ENCODE measurements at places on chromosomes 13 and 19.

GRCh38 chr13:100124265-100124664, 35.4 kb downstream of the PCCA start:
- DNase-seq = no peak

GRCh38 chr19:1067341-1067957, 482 bp downstream of the ARHGAP45 start:
- no peak for DNase-seq

DNA sequence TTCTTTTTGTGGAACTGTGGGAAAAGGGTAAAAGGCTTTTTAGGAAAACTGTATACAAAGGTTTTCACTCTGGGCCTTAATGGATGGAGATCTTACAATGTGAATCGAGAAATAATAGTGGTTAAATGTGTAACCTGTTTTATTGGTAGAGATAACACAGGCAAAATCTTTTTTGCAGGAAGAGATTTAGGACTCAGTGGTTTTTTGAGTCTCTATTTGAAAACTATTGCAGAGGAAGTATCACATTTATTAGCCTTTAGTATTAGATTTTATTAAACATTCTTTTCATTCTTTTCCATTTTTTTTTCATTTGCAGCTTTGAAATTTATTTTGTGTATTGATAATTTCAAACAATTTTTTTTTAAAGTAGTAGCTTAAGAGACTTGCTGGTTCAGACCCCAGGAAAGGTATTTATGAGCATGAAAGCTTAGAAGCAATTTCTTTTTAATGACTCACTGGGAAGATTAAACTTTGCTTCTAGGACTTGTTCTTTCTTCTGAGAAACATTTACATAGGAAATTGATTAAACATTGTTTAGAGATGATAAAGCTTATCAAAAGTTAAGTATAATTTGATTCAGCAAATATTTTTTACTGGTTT, 10.5 kb downstream of the KLF5 start:
- no peak for DNase-seq

GRCh38 chr13:40379196-40379595, 287.2 kb downstream of the FOXO1 start:
- DNase-seq = no peak

GRCh38 chr13:28140433-28141125, 2.2 kb downstream of the PAN3 start:
- DNase-seq = no peak

GRCh38 chr13:40961214-40961613, 57.9 kb downstream of the ELF1 start:
- no peak for DNase-seq

GRCh38 chr13:25686831-25687470, 315.2 kb downstream of the ATP8A2 start:
- no peak for DNase-seq

GRCh38 chr19:48780631-48781391, 25.5 kb downstream of the FGF21 start:
- DNase-seq = no peak

GRCh38 chr19:15575406-15575805, 39.6 kb upstream of the CYP4F8 start:
- no peak for DNase-seq

DNA sequence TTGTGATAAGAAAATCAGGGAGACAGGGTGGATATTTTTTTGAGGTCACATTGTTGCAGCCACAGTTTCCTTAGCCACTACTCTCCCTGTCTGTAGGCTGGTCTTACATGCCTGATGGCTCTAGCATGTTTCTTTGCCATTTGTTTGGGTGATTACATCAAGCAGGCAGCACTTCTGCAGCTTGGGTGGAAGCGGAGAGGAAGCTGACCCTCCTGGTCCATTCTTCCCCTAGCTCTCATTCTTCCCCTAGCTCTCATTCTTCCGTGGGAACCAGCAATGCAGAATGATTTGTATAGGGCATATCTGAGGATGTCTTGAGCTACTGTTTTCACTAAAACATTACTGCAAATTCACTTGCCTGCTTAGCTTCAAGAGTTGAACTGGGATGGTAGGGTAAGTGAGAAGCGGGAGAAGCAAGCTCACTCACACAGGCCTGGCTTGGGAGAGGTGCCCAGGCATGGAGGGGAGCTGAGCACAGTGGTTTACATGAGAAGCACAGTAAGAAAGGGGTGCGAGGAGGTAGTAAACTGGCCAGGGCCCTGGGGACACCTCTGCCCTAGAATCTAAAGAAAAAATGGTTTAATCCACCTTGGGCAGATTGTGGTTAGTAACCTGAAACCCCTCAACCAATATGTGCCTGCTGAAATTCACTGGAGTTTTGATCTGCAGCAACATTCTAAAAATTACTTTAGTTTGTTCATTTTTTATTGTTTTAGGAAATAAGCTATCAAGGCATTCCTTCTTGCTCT, 538.9 kb downstream of the RFC3 start:
- DNase-seq = no peak

DNA sequence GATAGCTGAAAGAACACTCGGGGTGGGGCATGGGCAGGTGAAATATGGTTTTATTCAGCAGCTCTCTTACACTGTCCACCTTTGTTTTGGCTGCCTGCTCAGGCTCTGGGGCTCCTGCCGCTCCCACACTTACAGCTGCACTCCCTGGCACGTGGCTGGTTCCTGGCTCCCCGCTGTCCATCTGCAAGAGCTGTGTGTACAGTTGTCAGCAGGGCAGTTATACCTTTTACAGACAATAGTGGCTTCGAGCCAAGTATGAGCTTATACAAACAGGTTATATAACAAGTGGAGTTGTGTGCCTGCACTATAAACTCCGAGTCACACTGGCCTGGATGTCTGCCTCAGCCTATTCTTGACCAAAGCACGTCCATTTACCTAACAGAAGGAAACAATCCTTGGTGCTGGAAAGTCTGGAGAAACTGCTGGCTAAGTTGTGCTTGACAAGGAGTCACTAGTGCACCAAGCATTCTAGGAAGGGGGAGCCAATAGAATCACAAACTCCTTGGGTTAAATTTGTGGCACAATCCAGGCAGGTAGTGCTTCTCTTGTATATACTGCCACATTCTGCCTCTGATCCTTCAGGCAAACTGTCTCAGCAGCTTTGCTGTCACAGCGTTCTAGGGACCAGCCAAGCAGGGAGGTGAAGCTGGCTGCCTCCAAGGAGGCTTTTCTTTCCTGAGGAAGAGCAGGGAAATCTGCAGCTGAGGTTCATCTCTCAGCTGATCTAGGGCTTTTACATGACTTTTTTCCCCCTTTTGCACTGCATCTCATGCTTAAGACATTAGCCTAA, 68.2 kb downstream of the NHLRC3 start:
- DNase-seq = no peak

- peak; percentile 63 for DNase-seq
Measured at GRCh38 chr19:55519451-55520311, 17.3 kb downstream of the SBK2 start.
